ENCODE measurements at places on chromosomes 1 and 21.

DNA sequence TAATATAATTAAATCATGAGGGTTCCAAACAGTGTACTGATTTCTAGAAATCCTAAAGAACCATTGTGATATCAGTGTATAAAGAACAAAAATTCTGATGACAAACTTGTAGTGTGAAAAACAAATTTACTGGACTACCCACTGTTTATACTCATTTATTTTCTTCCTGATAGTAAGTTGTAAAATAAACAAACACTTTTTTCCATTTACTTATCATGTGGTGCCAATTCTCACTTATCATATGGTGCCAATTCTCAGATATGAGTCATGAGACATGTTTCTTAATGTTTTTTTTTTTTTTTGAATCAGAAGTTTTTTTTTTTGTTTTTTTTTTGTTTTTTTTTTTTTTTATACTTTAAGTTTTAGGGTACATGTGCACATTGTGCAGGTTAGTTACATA, 137.7 kb downstream of the LEPR start:
- DNase-seq = no peak

DNA sequence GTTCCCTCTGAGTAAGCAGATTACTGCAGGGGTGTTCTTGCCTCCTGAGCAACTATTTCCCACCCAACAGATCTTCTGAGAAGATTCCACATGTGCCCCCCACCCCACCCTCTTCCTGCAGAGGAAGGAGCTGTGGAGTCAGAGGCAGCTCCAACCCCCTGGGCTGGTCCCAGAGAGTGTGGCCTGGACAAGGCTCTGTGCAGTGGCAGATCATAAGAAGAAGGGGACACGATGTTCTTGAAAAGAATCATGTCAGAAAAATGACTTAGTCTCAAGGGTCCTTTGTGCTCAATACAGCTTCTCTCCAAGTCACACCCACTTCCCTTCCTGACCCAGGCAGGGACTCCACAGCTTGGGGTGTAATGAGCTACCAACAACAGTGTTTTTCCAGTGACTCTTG, 95.2 kb downstream of the SYF2 start:
- no peak for DNase-seq

DNA sequence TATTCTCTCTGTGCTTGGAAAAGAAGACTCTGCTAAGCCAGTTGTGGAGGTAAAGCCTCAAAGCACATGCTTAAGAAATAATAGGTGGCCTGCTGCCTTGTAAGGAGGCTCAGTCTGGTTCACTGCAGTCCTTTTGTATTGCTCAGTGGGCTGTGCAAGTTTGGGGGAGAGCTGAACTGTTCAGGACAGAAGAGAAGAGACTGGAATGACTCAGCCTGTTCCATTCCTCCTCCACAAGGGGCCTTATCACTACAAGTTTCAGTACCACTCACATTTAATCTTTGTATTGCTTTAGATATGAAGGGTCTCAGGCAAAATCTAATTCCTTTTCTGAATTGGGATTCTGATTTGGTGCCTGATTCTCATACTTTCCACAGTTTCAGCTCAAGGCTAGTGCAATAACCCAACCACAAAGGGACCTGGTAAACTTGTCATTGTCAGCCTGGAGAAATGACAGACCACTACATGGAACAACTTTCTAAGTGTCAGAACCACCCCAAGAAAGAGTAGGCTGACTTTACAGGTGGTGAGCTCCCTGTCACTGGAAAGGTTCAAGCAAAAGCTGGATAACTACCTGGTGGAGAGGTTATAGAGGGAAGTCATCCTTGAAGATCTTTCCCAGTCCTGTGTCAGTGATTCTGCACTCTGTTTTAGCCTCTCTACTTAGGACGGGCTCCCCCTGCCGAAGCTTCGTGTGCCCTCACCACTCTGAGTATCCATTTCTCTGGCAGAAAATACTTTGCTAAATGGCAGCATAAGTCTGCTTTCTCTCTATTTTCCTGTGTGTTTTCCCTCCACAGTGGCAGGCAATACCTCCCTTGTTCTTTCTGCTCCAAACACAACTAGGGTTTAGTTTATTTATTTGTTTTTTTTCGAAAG, 162.9 kb upstream of the GJB5 start:
- DNase-seq = no peak

DNA sequence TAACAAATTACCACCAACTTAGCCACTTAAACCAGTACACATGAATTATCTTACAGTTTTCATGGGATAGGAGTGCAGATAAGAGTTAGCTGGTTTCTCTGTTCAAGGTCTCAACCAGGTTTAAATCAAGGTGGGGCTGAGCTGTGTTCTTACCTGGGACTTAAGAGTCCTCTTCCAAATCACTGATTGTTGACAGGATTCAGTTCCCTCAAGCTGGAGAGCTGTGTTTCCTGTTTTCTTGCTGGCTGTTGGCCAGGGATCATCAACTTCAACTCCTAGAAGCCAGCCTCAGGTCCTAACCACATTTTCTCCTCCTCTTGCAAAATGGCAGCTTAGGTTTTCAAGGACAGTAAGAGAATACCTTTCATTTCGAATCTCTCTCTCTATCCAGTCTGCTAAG, 123.8 kb upstream of the CHRM3 start:
- no peak for DNase-seq

- no peak for DNase-seq
Observed at GRCh38 chr1:25168193-25169071, 63.9 kb downstream of the SYF2 start.
